ENCODE measurements at places on chromosomes 4 and X. TPM values are rescaled to one million over a fixed set of nuclear protein-coding genes. Genes with fewer than 3 reads are reported as not detected.

DNA sequence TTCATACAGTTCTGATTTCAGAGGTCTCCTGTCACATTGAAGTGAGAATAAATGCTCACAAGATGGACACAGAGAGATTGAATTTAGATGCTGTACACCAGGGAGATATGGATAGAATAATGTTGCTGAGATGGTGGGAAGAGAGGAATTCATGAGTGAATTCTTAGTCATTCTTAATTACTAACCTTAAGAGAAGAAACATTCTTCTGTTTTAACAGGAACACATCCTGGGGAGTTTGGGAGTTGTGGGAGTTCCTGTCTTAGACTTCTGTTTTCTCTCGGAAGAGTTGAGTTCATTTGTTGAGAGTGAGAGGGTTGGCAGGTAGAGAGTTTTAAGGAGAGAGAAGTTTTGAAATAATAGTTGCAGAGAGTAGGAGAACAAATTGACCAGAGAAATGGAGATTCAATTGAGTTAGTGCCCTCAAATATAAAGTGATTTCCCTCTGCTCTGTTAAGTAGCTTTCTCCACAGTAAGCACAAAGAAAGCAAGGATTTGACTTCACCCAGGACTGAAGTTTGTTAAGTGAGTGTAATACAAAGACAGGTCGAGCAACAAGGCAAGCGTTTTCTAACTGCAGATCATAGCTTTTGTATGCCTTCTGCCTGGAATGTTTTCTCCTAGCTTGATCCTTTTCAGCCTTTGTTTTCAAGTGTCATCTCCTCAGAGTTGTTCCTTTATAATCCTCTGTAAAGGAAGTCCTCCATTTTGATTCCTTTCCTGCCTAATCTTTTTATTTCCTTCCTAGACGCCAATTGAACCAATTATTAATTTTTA, 205.9 kb downstream of the RAPGEF2 start:
- no peak for DNase-seq

- no peak for DNase-seq
These were observed 7.5 kb downstream of the IL13RA1 start for GRCh38 chrX:118734909-118735308.

GRCh38 chr4:167230744-167231143, 3.5 kb downstream of the SPOCK3 start:
- DNase-seq = no peak

DNA sequence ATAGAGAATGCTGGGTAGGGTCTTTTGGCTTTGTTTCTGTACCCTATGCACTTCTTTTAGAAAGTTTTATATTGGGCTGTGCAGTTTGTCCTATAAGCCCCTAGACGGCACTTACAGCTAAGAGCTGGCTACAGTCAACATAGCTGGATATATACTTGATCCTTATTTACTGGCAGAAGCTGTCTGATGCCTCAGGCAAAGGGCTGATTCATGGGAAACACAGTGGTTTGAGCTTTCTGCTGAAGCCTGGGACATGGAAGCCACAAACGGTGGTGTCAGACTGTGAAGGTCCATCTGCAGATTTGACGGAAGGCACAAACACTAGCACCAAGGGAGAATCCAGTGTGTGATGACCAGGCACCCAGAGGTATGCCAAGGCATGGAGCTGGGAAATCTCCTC, 608.4 kb downstream of the ANKRD50 start:
- DNase-seq = no peak

DNA sequence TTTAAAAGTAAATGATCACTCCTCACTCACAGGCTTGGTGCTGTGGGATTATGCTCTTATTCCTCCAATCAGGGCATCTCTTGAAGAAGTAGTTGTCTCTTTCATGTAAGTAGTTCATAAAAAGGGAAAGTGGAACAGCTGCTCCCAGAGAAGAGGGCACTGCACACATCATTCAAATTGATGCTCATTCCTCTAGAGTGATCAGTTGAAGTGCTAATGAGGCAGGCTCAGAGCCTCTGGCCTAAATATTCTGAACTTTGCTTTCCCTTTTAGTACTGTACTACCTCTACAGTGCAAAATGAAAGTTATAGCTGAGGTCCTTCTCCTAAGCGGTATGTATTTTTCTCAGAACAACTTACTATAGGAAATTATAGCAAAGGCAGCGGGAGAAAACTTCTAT, 1453.1 kb downstream of the ARAP2 start:
- DNase-seq = no peak

- no peak for DNase-seq
These were observed 9.4 kb upstream of the TMSB15C start for GRCh38 chrX:104085477-104085876.

DNA sequence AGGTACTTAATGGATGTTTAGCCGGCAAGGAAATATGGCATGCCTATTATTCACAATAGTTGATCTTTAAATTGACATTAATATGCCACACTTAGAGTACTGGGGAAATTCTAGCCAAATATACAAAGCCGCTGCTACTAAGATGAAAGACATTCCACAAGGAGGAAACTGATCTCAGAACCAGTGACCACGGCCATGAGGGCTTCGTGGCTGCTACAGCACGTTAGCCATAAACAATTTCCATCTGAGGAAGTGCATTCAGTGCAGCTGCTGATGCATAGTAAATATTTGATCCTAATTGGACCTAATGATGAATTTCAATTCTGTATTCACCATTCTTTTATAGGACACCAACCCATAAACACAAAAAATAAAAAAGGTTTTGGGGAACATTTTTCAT, 59.1 kb downstream of the SORBS2 start:
- no peak for DNase-seq

GRCh38 chr4:15653864-15654592, 1.1 kb downstream of the FBXL5 start:
- DNase-seq = peak; percentile 16

DNA sequence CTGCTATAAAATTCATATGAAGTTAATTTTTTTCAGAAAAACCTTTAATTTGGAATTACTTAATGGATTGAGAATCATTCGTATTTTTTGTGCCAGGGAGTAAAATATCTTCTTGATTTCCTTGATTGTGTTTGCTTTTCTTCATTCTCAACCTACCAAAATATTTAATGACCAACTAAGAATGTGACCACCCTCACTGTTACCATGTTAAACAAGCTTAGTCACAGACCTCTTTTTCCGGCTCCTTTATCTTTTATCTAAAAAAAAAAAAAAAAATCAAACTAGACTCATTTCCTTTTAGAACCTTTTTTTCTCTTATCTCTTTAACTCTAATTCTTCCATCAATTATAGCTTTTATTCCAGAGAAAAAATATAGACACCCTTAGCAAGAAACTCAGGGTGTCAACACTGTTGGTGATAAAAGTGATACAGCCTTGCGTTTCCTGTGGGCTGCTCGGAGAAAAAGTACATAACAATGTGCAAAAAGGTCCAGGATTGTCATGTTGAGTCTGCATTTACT, 20.6 kb upstream of the HPGDS start:
- DNase-seq = no peak

GRCh38 chr4:89889289-89889688, 5.4 kb upstream of the MMRN1 start:
- DNase-seq = no peak

- no peak for DNase-seq
These were observed 132.6 kb downstream of the ATG4A start for GRCh38 chrX:108224218-108224617.

- no peak for DNase-seq
These were observed 30.1 kb downstream of the GABRB1 start for GRCh38 chr4:47061435-47061834.

DNA sequence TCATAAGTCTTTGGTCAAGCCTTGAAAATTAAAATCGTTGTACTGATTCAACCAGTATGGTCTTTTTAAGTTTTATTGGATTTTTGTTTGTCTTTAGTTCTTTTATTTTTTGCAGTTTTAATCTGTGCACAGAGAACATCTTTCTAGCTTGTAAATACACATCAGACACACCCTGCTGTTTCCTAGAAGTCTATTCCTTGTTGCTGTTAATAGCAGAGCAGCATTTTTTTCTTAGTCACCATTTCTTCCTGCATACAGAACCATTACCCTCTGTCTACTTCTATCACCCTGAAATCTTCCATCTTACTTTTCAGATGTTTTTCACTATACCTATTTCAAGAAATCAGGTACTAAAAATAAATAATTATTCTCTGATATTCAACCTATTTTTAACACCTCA, 375.4 kb downstream of the GRID2 start:
- DNase-seq = no peak

DNA sequence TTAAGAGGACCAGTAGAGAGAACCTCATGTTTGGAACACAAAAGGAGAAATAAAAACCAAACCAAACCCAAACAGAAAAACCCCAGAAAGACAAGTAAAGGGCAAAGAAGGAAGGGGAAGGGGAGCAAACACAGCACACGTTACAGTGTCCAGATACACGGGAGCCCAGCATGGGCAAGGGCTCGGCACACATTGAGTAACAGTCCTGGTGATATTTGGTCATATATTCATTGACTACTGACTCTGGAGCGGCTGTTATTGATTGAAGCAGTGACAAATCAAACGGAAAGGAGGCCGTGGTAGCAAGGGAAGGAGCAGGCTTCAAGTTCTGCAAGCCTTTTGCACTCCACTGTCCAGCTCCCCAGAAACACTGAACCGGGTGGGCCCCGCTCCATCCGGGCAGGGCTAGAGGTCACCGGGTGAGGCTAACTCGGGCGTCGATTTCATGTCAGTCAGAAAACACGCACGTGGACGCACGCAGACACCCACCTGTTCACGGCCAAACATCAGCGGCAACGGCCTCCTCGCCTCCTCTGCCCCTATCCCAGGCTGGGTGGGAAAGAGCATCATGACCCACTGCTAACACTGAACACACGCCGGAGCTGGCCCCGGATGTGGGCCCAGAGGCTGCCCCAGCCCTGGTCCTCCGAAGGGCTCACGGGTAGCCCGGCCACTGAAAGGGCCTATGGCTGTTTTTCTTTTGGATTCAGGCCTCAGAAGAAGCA, 3.7 kb upstream of the IRAK1 start:
- DNase-seq = peak; percentile 35

GRCh38 chr4:43932448-43932847, 516.2 kb downstream of the KCTD8 start:
- no peak for DNase-seq

DNA sequence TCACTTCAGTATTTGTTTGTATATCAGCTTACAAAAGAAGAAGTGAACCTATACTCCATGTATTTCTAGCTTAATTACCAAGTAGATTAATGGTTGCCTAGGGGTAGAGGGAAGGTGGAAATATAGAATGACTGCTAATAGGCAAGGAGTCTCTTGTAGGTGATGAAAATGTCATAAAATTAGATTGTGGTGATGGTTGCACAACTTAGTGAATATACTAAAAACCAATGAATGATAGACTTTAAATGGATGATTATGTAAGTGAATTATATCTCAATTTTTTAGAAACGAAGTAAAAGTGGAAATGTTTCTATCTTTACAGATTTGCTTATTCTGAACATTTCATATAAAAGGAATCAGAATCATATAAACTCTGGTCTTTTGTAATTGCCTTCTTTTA, 165.5 kb downstream of the AWAT2 start:
- DNase-seq = no peak

DNA sequence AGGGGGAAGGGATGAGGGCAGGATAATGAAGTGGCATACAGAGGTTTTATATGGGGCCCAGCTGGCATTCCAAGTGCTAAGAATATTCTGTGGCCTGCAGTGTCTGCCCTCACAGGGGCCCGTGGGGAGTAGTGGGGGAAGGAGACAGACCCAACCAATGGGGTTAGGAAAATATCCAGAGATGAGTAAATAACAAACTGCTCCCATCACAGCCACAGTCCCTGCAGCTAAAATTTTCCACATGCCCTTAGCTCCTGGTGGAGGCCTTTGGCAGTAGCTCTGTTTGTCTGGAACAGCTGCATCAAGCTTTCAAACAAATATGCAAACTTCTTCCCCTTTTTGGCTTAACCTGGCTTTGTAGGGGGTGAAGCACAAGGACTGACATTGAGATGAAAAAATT, 3.1 kb downstream of the SRPX2 start:
- no peak for DNase-seq

DNA sequence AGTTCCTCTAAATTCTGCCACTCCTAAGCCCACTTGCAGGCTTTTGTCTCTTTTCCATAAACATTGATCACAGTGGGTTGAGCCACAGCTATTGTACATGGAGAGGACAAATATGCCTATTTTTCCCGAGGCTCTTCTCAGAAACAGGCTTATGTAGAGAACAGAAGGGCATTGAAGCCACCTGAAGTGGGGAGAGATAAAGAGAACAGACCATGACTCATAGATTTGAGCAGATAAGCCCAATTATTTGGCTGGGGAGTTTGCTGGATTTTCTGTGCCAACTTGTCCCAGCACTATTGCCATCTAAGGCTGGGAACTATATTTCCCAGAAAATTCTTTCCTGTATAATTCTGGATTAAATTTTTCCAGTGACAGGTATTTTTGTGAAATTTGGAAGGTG, 446.1 kb upstream of the RPS6KA3 start:
- no peak for DNase-seq

DNA sequence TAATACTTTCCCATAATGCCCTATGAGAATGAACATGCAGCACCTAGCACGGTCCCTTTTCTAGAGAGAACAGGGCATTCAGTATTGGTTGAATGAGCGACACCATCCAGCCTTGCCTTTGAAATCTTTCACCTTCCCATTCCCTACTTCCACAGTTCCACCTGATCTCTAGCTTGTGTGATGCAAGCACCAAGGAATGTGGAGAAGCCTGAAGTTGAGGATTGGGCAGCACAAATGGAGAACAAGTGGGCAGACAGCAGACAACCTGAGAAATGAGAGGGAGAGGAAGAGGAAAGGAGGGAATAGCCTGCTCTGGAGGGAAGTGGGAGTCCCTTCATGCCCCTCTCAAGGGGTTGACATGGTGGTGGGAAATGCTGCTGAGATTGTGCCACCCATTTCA, 365.1 kb upstream of the CXorf51A start:
- no peak for DNase-seq

- DNase-seq = no peak
These were observed 310.0 kb upstream of the GATB start for GRCh38 chr4:152070854-152071253.

DNA sequence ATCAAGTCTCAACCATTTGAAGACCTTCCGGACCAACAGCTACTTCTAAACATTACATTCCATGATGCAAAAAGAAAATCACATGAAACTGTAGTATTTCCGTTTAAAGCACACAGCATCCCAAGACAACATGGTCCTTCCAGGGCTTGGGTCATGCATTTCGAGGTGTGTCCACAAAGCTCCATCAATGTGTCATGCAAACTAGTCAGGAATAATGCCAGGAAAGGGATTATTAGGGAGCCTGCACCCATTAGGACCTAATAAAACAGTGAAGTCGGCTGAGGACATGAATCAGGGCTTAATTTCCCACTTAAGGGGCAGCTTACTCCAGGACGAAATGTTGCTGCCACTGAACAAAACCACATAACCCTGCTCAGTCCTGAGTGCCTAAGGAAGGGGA, 177.9 kb downstream of the TSPAN5 start:
- DNase-seq = no peak

UGT2B15 gene
- not detected for total RNA-seq

ZCCHC12 gene
- 0.07 TPM for total RNA-seq

TMEM33 gene
- 61.7 TPM for total RNA-seq

ADAM29 gene
- total RNA-seq = not detected

FRG1 gene
- total RNA-seq = 21.4 TPM

CSAG3 gene
- total RNA-seq = not detected

MAGEA3 gene
- total RNA-seq = not detected

PF4V1 gene
- total RNA-seq = not detected

ATP2B3 gene
- not detected for total RNA-seq

All from H7 (cell line).